ENCODE measurements at places on chromosomes 5 and 9.
A peak's percentile ranks its signal among the peaks of the same experiment; 100 is the strongest.

DNA sequence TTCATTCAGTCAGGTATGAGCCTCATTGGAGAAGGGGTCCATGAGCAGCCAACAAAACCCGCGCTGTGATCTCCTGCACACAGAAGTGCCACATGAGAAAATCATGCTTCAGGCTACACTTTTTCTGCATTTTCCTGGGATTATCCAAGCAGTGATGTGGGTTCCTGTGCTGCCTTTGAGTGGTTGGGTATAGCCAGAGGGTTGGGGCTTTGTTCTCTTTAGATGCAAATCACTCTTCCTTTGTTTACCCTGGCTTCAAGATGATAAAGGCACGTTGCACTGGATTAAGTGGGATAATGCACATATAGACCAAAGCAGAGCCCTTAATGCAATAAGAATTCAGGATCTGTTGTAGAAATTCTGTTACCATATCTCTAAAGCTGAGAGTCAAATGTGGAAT is 18.7 kb downstream of the ECM2 start:
- no peak for DNase-seq

- no peak for DNase-seq
Measured at GRCh38 chr9:130930132-130930803, 8.8 kb downstream of the FIBCD1 start.

DNA sequence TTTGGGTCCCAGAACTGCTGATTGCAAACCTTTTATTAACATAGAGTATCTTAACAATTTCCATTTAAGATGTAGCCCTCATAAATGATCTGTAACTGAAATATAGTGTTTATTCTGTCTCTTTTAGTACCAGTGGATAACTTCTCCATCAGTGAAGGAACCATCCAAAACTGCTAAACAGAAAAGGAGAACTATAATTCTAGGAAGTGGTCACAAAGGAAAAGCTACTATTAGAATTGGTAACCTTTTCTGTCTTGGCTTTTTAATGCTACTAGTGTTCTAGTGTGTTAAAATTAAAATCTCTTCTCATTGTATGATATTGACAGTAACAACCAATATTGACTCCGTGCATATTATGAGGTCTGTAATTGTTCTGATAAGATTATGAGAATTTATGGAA is 12.8 kb downstream of the CEP78 start:
- no peak for DNase-seq

- no peak for DNase-seq
Measured at GRCh38 chr5:73433982-73434342, 14.6 kb downstream of the FOXD1 start.

GRCh38 chr5:119529811-119530210 is 77.5 kb downstream of the HSD17B4 start:
- no peak for DNase-seq

DNA sequence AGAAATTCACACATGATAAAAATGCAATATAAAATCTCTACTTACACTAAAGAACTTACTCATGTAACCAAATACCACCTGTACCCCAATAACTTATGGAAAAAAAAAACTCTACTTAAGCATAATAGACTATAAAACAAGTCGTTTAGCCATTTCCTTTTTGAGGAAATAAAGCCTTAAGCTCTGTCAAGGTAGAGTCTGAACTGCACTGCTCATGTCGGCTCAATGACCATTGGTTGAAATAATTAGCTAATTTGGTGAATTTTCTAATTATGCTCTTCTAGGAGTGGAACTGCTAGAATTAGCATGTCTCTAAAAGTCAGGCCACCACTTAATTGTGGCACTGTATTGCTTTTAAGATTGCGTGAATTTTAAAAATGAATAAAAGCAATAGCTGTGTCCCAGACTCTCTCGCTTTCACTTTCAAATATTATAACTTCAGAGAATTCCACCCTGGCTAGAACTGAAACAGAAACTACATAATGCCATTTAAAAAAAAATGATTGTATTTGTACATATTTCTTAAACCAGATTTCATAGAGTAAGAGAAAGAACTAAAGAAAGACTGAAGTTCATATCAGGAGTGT is 113.0 kb upstream of the PCA3 start:
- no peak for DNase-seq

GRCh38 chr9:33372900-33373299 is 29.5 kb downstream of the AQP7 start:
- no peak for DNase-seq

DNA sequence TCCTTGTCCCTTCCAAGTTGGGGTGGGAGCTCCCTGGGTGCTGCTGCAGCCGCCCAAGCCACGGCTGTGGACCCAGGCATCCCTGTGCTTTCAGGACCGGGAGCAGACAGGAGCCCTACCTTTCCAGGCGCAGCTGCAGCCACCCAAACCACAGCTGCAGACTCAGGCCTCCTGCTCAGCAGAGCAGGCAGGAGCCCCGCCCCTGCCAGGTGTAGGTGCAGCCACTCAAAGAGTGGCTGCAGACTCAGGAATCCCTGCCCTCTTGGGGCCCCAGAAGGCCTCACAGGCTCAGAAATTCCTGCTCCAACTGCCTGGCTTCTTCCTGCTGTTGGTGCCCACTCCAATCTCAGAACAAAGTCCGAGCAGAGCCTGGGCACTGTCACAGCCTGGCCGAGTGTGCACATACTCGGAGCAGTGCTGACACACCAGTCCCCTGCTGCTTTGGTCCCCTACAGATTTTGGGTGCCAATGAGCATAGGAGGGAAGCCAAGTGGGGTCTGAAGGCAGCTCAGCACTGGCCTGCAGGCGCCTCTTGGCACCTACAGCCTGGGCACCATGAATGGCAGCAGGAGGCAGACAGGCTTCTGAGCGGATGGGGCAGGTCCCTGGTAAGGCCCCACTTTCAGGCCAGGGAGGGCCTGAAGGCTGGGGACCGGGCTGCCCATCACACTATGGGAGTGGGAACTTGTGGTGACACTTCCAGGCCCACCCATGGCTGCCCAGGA is 6.0 kb upstream of the TESK1 start:
- no peak for DNase-seq

- DNase-seq, result peak; percentile 30
Measured at GRCh38 chr5:153974131-153974812, 64.4 kb downstream of the FAM114A2 start.

- DNase-seq, result no peak
Measured at GRCh38 chr5:123800640-123801039, 288.7 kb downstream of the CSNK1G3 start.

DNA sequence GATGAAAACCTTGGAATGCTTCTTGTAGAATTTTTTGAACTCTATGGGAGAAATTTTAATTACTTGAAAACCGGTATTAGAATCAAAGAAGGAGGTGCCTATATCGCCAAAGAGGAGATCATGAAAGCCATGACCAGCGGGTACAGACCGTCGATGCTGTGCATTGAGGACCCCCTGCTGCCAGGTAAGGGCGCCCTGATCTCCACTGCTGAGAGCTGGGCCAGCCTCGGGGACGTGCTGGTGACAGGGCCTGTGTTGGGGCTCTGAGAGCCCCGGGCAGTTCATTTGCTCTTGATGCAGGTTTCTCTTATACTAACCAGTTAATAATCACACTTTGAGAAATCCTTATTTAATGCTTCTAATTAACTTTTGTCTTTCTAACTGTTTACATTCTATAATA is 33.0 kb downstream of the TENT4A start:
- DNase-seq, result no peak

- DNase-seq, result no peak
Measured at GRCh38 chr9:114811301-114811700, 5.5 kb upstream of the TNFSF15 start.

- DNase-seq, result no peak
Measured at GRCh38 chr5:38723426-38723825, 122.4 kb upstream of the OSMR start.

- peak; percentile 15 for DNase-seq
Measured at GRCh38 chr5:35237580-35238376, 7.5 kb upstream of the PRLR start.

GRCh38 chr5:73115399-73116051 is 4.8 kb upstream of the TMEM171 start:
- no peak for DNase-seq

- DNase-seq, result no peak
Measured at GRCh38 chr5:79931866-79932265, 59.2 kb downstream of the MTX3 start.

DNA sequence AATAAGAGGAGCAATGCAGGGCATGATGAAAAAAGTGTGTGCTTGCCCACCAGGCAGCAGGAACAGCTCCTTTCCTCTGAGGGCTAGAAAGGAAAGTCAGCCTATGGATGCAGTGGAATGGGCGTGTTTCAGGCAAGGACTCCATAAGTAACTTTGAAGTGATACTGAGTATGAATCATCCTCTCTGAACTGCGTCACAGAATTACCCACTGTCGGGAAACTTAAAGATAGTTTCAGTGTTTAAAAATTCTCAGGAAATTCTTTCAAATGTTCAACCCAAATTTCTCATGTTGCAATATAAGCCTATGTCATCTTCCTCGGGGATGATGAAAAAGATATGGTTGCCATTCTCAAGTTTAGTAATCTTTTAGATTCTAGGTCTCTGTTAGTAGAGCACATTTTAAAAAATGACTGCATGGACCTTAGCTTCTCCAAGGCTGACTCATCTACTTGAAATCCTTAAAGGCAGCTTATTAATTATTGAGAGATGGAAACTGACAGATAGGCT is 27.7 kb downstream of the PTCD2 start:
- DNase-seq, result peak; percentile 46

DNA sequence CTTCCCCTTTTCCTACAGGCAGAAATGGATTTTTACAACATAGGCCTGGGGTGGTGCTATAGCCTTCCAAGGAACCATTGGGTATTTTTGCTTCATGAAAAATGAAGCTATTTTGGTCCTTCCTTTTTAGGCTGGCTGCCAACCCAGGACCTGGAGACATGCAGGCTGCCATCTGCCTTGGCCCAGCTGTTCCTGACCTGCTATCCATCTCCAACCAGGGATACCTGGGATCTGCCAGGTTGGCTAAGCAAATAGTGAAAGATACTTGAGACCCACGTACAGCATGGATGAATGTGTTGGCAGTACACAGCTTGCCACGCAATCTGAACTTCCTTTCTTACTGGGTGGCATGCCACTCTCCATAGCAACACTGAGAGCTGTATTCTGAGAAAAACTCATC is 31.1 kb downstream of the MRPS27 start:
- DNase-seq, result no peak

- peak; percentile 28 for DNase-seq
Measured at GRCh38 chr9:86413971-86414880, 60.0 kb upstream of the TUT7 start.

DNA sequence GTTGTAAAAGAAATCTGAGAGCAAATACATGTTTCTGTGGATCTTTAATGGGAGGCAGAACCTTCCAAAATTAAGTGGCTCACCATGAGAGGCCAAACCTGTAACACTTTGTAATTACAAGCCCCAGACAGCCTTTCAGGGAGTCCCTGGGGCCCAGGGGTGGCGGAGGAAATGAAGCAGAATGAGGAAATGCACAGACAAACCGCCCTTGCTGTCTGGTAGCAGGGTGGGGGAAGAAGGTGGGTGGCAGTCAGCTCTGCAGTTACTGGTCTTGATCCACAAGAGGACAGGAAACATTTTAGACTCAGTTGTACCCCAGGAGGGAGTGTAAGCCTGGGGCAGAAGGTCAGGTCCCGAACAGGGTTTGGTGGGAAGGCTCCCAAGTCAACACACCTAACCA is 6.5 kb downstream of the ARL14EPL start:
- no peak for DNase-seq

- no peak for DNase-seq
Measured at GRCh38 chr5:61234019-61234418, 71.8 kb upstream of the SMIM15 start.

DNA sequence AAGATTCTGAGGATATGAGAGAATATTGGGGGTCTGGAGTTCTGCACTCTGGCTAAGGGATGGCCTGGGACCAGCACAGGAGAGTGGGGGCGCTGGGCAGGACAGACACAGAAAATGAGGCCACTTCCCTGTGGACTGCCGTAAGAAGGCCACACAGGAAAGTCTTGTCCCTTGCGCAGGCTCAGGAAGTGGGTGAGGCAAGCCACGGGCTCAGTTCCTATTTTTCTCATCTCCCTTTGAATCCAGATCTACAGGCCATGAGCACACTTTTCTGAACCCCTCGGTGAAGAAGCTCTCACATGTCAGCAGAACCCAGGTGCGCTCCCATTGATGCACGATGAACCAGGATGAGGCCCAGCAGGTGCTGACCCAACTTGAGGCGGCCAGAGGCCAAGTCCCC is 207.4 kb downstream of the AGTPBP1 start:
- DNase-seq, result no peak

DNA sequence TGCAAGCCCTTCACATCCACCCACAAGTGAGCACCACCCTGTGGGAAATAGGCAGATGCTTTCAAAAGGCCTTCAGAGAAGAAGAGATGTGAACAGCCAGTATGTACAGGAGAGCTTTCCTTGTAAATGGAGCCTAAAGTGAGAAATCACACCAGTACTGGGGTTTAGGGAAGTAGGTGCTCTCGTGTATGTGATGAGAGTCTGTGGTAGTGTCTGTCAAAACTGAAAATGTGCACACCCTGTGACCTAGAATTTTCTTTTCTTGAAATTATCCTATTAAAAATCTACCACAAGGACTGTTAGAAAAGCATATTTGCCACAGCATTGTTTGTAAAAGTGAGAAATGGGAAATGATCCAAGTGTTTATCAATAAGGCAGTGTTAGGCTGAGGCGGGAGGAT is 16.6 kb downstream of the OTULINL start:
- no peak for DNase-seq

Data from foreskin melanocyte (primary cell).